ENCODE measurements at places on chromosomes 11 and 22.
A peak's percentile ranks its signal among the peaks of the same experiment; 100 is the strongest.

GRCh38 chr22:17096071-17096470 is 11.3 kb downstream of the IL17RA start:
- DNase-seq: no peak

- no peak for DNase-seq
Observed at GRCh38 chr11:7416080-7416479, 69.2 kb upstream of the OLFML1 start.

DNA sequence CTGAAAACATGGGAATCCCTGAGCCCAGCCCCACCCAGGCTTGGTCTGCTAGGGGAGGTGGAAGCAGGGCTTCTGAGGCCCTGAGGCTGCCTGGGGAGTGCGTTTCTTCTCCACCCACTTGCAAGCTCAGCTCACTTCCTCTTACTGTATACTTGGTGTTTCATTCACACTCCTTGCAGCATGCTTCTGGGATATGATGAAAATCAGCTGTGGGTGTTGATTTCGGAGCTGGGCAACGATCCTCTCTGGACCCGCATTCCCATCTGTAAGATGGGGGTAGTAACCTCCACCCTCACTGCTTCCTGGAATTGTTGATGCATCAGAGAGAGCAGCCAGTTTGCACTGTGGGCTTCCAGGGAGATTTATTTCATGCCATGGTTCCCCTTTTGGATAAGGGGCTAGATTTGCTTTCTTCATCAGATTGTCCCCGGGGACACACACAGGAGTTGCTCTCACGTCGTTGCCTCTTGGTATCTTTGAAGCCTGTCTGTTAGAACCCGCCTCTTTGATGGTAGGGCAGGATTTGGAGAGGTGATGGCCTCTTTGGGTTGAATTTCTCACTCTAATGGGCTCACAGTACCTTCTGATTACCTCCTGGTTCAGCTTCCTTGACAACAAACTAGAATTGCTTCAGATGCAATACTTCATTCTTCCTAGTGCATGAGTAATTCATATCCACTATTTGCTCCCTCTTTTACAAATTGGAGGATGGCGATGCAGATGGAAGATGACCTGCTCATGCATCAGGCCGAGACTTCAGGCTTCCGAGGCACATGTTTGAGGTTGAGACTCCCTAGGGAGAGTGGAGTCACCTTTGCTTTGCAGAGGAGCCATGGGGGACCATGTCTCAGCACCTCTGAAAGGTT is 40.4 kb downstream of the BCR start:
- DNase-seq: peak; percentile 79

DNA sequence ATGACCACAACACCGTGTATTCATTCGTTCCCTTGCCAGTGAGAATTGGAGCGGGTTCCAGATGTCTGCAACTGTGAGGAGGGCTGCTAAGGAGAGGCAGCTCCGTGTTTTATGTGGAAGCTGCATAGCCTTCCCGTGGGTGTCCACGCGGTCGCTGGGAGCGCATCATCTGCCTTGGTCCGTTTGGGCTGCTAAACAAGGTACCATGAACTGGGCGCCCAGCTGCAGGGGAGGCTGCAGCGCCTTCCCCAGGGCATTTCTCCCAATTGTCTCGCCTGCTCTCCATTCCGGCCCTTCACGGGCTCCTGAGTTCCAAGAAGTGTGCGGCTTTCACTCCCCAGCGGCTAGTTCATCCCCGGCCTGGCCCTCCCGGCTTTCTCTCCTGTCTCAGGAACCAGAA is 1446.4 kb downstream of the TBC1D22A start:
- no peak for DNase-seq

DNA sequence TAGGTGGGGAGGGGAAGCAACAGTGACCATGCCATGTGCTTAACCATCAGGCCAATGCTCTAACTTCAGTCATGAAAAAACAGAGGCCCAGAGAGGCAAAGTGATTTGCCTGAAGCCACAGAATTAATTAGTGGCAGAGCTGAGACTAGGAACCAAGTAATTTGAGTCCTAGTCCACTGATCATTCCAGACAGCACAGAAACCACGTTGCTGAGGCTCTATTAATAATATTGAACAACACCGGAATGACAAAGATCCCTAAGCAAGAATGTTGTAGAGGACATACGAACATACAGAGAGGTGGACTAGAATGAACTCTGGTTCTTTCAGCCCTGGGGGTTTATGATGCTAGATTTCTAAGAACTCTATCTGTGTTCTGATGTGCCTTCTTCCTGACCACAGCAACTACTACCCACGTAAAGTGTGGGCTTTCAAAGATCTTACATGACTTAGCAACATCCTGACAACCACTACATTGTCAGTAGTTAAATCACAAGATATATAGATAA is 92.3 kb downstream of the GAB2 start:
- no peak for DNase-seq

DNA sequence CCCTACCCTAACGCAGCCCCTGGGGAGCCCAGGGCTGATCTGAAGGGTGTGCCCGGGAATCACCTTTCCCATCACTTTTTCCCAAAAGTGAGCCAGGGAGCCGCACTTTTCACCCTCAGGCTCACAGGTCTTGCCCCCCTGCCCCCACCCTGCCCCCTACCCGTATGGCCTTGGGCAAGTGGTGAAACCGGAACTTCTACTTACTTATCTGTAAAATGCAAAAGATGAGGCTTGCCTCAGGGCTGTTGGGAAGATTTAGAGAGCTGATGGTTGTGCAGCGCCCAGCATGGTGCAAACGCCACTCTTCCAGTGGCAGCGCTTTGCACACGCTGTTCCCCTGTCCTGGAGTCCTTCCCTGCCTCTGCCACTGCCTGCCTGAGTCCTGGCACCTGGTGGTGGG is 8.0 kb downstream of the SYT12 start:
- no peak for DNase-seq

GRCh38 chr11:1882265-1883238 is 9.1 kb downstream of the PRR33 start:
- DNase-seq: peak; percentile 93

GRCh38 chr22:23227380-23227779 is 47.1 kb downstream of the BCR start:
- DNase-seq: no peak

DNA sequence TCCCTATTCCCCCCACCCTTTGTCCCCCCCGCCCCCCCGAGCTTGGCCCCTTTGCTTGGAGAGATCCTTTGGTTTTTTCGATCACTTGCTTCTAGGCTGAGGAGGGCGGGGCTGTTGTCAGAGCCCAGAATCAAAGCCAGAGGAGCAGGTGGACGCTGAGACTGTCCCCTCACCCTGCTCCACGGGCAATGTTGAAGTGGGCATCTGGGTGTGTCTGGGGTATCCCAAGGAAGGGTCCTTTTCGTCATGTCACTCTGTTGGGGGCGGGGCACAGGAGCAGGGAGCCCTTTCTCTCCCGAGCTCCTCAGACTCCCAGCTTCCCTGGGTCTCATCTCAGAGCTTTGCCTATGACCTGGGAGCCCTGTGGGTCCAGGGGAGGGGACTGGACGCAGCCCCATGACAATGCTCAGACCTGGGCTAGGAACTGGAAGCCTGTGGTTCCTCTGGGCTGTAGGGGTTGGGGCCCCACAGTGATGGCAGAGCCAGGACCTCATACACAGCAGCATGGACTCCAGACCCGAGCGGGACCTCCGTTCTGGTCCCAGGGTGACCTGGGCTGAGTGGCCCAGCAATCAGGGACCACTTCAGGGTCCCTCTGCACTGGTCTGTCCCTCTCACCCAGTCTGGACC is 2.9 kb upstream of the APOBEC3A start:
- DNase-seq: no peak

- DNase-seq: no peak
Observed at GRCh38 chr11:43072096-43072495, 239.7 kb upstream of the API5 start.

DNA sequence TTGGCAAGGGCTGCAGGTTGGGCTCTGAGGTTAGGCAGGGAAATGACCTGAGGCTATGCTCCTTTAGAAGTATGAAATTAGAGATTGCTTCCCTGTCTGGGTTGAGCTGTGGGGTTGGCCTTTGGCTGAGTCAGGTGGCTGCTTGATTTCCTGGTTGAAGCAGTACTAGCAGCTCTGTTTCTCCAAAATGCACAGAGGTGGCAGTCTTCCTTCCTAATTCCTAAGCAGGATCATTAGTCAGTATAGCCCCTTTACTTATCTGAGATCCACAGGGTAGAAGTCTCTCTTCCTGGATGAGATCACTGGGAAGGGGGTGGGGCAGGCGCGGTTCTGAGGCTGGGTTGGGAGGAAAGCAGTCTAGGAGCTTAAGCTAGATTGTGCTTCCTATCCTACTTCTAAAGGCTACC is 1917.5 kb downstream of the LRRC4C start:
- no peak for DNase-seq

DNA sequence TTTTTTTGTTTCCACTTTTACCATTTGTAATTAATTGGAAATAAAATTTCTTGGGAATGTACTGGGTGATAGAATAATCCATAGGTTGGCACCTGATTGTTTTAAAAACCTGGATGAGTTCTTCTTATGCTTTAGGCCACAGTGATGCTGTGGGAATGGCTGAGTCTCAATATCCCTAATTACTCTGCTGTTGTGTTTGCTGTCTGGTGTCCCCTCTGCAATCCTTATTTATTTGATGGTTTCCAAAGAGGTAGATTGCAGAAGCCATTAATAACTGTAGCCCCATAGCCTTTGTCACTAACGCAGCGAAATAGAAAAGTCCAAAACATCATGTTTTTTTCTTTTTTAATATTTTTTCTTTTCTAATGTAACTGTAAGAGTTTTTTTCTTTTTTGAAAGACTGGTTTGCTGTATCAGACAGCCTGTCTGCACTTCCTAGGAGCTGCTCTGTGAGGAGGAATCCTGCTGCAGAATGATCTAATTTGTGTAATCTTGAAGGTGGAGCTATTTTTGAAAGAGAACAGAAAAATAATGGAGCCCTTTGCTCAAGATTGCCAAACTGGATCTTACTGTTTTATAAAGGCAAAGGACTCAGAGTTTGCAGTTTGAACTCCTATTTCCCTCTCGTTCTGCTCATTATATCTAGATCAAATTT is 14.9 kb downstream of the PACS1 start:
- no peak for DNase-seq

DNA sequence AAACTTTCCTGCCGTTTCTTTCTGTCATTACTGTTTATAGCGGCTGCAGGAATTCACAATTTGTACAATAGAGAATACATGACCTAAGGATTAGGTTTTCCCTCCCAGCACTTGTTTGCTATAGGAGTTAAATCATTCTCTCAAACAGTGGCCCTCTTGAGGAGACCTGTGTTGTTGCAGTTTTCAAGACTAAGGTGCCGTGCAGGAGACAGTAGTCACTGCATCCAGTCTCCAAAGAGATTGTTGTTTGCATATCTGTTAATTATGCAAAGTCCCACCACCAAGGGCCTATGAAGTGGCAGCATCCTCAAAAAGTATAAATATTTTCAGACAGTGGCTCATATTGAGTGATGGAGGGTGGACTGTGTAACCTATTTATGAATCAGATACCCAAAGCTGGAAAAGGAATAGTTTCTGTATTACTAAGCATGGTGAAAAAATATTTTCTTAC is 2.3 kb downstream of the PRSS23 start:
- DNase-seq: no peak

- DNase-seq: peak; percentile 69
Observed at GRCh38 chr11:101862391-101863233, 52.2 kb upstream of the CEP126 start.

DNA sequence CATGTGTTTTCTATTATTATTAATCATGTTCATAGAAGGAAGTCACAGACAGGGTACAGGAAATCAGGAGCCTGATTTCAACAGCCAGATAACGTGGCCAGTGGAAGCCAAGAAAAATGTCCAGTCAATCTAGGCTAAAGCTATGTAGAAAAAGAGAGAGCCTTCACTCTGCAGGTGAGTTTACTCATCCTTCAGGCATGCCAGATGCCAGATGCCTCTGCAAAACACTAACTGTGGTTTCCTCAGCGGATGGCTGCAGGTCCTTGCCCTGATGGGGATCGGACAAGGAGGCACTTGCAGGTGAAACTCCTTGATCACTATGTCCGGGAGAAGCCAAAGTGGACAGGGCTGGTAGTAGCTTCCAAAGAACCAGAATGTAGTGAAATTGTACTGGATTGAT is 962.3 kb upstream of the RAG2 start:
- DNase-seq: no peak

- peak; percentile 51 for DNase-seq
Observed at GRCh38 chr22:36405671-36406538, 18.1 kb upstream of the MYH9 start.

- DNase-seq: peak; percentile 42
Observed at GRCh38 chr11:88544656-88545280, 207.2 kb upstream of the CTSC start.

DNA sequence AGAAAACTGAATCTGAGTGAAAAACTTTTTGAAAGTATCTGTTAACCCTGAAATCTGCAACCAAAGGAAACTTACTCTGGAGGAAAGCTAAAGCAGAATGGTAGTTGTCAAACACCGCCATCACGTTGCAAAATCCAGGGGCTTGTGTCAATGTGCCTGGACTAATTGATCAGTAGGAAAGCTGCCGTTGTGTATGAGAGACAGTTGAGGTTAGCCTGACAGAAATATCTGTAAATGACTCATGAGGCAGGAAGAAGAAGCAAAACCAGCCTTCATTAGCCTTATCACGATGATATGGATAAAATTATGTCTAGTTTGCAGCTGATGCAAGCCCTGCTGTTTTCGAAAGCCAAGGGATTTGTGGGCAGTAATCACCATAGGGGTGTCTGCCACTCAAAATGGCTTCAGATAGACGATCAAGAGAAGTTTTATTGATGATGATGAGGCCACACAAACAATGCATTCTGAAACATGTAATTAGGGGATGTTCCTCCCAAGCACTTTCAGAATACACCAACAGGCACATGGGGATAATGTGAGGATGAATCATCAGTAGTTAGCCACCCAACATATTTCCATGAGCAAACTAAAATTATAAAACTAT is 8.9 kb downstream of the SCGB1A1 start:
- DNase-seq: peak; percentile 65
